Mucosa of descending colon (tissue), 3 donors: ENCODE measurements at places on chromosomes 13 and 19. TPM values are rescaled to one million over a fixed set of nuclear protein-coding genes. Genes with fewer than 3 reads are reported as not detected.

GRCh38 chr19:29577649-29577963, 28.5 kb upstream of the POP4 start:
- no peak for DNase-seq

DNA sequence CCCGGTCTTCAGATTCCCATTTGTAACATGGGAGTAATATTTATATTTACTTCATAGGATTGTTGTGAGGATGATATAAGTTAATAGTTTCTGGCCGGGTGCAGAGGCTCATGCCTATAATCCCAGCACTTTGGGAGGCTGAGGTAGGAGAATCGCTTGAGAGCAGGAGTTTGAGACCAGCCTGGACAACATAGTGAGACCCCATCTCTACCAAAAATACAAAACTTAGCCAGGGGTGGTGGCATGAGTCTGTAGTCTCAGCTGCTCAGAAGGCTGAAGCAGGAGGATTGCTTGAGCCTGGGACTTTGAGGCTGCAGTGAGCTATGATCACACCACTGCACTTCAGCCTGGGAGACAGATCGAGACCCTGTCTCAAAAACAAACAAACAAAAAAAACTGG, 11.2 kb downstream of the CATSPERG start:
- DNase-seq, result no peak

Gene UNC13A
- total RNA-seq, result 0.72 TPM

DNA sequence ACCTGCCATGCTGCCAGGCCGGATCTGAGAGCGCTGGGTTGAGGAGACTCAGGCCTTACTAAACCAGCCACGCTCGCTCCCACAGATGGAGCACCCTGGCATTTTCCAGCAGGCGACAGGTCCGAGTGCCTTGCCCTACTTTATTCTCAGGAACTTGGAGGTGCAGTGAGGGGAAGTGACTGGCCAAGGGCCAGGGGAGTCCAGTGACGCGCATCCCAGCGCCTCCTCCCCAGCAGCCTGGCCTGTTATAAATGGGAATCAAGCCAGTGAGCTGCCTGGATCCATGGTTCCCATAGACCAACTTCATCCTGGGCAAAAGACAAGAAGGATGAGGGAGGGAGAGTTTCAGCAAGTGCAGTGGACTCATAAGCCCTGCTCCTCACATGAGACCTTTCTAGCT, 35.5 kb downstream of the TMED1 start:
- DNase-seq, result no peak

GRCh38 chr19:17467471-17468301, 2.6 kb upstream of the SLC27A1 start:
- no peak for DNase-seq
